ENCODE measurements at places on chromosomes 2 and 18.

- DNase-seq, result no peak
Measured at GRCh38 chr18:3710712-3711301, 260.8 kb downstream of the TGIF1 start.

GRCh38 chr2:120566331-120567035 lies 169.2 kb upstream of the GLI2 start:
- no peak for DNase-seq

DNA sequence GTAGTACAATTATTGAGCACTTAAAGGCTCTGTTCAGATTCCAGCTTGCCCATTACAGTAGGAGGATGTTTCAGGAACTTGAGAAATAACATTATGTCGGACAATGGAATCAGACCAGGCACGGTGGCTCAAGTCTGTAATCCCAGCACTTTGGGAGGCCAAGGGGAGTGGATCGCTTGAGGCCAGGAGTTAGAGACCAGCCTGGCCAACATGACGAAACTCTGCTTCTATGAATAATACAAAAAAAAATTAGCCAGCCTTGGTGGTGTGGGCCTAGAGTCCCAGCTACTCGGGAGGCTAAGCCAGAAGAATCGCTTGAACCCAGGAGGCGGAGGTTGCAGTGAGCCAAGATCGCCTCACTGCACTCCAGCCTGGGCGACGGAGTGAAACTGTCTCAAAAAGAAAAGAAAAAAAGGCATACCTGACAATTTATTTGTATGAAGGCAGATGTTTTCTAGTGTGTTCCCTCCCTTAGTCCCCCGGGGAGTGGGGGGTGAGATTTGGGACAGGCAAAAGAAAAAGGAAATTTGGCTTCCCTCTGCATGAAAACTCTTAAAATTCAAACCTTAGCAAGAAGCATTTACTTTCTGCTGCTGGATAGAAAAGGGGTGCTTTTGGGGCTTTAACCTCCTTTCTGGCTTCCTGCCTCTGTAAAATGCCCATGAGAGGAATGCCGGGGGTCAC lies 13.7 kb upstream of the ZNF532 start:
- DNase-seq, result no peak

GRCh38 chr18:79950515-79951341 lies 725 bp downstream of the SLC66A2 start:
- DNase-seq, result peak; percentile 66

- no peak for DNase-seq
Measured at GRCh38 chr18:11721720-11722119, 32.7 kb downstream of the GNAL start.

GRCh38 chr2:235697041-235697440 lies 203.2 kb downstream of the AGAP1 start:
- DNase-seq, result no peak

GRCh38 chr2:47313141-47313691 lies 89.7 kb upstream of the MSH2 start:
- DNase-seq, result no peak

GRCh38 chr18:26971409-26971808 lies 105.9 kb upstream of the AQP4 start:
- DNase-seq, result no peak

DNA sequence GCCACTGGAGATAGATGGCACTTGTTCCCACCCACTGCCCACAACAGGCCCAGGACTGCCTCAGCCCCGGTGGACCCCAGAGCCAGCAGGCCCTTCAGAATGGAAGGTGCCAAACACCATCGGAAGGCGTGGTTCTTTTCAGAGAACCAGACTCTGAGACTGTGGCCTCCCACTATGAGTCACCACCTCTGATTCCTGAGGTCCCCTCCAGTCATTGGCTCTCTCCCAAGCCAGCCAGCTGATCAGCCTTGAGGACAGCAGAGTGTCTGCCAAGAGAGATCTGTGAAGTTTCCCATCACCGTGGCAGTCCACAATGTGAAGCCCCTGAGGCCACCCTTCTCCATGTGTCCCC lies 10.4 kb upstream of the MAP3K2 start:
- DNase-seq, result no peak

DNA sequence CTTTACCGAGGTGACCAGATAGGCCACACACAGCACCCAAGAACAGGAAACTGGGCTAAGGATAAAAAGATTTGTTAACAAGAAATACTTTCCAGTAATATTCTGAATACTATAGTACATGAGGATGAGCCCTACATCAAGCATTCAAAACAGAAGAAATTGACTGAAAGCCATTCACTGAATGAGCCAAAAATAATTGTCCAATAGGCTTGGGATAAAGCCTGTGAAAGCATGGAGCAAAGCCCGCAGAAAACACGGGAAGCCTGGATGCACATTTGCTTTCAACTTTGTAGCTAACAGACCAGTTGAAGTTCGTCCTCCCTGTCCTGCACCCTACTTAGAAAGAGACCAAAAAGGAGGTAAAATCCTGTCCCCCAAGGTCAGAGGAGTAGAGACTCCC lies 56.3 kb downstream of the DIPK1C start:
- DNase-seq, result no peak

GRCh38 chr2:224333726-224334482 lies 68.0 kb downstream of the FAM124B start:
- no peak for DNase-seq

GRCh38 chr2:84301717-84302116 lies 157.4 kb downstream of the SUCLG1 start:
- DNase-seq, result no peak

DNA sequence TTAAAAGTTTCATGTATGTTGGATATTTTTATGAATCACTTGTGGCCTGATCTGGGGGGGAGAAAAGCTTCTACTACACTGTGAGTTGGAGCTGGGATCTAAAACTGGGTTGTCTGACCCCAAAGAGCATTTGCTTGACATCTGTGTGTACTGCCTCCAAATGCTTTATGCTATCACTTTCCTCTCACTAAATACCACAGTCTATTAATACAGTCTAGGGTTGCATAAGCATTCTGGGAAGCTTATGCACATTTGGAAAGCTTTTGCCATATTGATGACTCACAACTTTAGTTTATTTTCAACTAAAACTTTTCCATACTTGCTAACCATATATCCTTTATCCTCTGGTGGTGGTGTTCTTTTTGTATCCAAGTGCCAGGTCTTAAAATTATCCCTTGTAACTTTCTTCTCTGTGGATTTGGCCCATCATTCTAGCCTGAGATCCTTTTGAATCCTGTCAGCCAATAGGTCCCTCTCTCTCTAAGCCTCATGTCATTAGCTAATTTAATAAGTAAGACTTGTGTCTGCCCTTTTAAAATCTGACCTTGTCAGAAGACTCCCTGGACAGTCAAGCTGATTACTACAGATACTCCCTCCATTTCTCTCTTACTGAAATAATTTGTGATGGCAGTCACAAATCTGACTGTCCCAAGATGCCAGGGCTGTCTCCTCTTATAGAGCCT lies 72.7 kb downstream of the NXPH2 start:
- no peak for DNase-seq

DNA sequence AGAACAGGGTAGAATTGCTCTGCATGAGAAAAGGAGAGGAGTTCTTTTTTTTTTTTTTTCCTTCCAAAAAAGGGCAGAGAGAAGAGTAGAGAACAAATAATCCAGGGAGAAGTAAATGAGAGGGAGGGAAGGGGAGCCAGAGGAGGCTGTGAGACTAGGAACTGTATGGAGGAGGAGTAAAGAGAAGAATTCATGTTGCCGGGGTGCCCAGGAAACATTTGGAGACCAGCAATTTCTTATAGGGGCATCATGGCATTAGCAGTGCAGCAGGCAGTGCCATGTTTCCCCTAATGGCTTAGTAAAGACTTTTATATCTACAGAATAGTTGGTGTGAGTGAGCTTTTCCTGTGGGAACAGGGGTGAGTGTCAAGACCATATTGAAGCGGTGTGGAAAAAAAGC lies 86.4 kb upstream of the SESTD1 start:
- no peak for DNase-seq

DNA sequence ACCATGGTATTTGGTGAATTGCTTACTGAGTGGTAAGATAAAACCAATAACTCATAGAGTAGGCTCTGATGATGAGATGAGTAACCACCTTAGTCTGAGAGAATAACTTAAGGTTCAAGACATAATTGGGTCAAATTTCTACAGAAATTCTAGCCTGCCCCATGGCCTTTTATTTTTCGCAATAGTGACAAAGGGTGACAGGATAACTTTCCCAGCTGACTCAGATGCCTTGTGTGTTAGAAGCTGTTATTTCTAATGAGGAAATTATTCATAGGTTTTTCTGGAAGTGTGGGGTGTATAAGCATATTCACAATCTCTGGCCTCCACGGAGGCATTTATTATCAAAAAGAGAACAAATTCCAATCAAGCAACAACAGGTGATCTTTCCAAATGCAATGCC lies 159.0 kb downstream of the NUP35 start:
- DNase-seq, result no peak

- peak; percentile 73 for DNase-seq
Measured at GRCh38 chr2:218896501-218897393, 16.1 kb downstream of the WNT10A start.

GRCh38 chr2:191109888-191110287 lies 40.9 kb downstream of the STAT4 start:
- no peak for DNase-seq

- no peak for DNase-seq
Measured at GRCh38 chr2:121088251-121089165, 196.5 kb downstream of the TFCP2L1 start.

DNA sequence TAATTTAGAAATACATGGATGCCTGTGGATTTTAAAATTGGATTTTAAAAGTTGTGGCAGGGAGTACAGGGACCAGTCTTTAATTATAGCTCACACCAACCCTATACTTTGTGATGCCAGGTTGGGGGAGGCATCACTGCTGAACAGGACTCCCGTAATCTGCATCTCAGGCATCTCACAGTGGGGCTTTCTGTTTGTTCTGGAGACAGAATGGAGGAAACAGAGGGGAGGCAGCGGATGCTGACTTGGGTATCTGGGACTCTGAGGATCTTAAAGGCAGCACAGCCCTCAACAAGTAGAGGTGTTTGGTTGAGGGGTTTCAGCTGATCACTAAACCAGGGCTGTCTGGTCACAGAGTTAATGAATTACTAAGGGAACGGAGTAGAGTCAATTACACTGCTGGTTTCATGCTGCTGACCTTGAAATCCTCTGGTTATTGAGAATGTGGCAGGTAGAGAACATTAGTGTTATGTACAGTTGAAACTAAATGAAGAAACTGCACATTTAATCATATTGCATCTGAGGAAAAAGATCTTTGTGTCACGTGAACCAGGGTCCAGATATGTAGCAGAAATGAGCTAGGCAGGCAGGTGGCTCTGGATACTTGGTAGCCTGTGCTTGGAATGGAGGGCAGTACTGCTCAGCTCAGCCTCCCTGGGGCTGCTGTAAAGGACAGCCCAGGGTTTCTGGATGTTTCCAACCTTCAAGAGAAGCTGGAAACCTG lies 40.3 kb downstream of the FHOD3 start:
- no peak for DNase-seq

DNA sequence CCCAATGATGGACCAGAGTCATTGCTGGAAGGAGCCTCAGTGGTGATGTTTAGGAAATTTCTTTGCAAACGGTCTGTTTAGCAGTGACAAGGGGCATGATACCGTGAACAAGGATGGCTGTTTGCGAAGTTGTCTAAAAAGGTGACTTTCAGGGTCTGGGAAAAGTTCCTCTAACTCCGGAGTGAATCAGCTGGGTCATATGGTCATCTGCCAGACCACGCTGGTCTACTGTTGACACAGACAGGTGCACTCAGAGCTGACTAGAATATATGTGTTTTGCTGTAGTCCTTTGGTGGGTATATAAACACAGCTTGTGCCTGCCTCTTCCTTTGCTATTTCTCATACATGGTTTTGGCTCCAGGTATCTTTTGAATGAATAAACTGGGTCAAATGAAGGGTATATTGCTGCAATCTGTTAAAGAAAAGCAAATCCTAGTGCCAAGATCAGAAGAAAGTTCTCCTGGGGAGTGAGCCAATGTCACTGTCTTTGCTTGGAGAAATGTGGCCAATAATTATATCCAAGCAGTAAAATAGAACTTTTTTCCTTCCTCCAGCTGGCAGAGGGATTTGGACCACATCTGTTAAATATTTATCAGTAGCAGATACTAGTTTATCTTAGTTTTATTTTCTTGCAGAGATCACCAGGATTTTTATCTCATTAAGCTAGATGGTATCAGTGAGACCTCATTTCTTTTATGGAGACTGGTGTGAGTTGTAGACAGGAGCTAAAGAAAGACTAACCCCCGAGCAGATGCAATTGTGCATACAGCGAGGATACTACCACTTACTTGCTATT lies 286.0 kb downstream of the TRIB2 start:
- DNase-seq, result no peak

- no peak for DNase-seq
Measured at GRCh38 chr2:112520234-112520783, 22.0 kb upstream of the POLR1B start.

- DNase-seq, result no peak
Measured at GRCh38 chr2:202941771-202942170, 29.7 kb downstream of the CARF start.

DNA sequence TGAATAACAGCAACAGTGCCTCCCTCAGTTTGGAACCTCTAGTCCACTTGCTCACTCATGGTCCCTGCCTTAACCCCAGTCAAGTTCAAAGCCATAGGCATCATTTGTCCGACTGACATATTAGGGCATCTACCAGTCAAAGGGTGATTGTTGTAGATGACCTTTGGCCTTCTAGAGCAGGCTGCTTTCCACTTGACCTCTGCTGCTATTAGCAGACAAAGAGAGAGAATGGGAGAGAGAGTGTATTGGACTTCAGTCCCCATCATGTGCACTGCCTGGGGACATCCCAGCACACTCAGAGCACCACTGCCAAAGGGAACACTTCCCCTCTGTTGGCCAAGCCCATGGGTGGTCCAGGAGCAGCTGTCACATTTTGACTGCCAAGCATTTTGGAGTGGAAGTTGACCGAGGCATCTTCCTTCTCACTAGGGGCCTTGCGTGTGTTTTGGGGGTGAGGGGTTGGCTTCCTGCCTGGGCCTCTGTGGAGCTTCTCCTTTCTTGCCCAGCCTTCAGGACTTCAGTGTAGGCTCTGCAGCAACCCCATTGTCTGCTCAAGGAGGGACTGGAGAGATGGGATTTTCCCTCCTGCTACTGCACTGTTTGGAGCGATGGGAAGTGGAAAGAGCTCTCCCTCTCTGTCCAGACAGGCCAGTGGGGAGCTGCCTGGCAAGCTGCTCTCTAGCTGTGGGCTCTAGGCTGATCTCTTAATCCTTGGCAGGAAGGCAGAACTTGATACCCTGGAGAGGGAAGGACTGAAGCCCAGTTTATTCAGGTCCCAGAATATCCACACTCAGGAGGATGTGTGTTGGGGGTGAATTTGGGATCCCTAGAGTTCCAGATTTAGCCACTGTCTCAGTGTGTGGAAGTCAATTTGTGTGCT lies 68.1 kb downstream of the TMEM247 start:
- no peak for DNase-seq

GRCh38 chr2:27849558-27850205 lies 40.5 kb downstream of the RBKS start:
- DNase-seq, result no peak

DNA sequence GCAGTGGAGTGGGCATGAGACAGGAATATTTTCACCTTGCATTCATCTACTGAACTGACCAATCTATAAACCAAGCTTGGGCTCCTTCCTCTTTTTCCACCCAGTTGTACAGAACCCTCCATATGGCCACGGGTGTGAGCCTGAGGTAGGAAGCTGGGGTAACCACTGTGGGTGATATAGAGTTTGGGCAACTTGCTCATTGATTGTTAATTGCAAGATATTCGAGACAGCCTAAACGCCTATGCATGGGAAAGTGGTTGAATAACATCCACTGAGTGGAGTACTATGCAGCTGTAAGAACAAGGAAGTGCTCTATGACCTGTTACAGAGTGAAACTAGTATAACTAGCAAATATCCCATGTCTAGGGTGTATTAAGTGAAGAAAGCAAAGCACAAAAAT lies 7.3 kb upstream of the VAPA start:
- DNase-seq, result no peak

Data from activated naive CD8-positive, alpha-beta T cell treated with anti-CD3 and anti-CD28 coated beads, Interleukin-2, amount 10 ng/mL, durations not matched to agents 7 days and 5 days (primary cell).